ENCODE measurements at places on chromosomes 11 and 22.

DNA sequence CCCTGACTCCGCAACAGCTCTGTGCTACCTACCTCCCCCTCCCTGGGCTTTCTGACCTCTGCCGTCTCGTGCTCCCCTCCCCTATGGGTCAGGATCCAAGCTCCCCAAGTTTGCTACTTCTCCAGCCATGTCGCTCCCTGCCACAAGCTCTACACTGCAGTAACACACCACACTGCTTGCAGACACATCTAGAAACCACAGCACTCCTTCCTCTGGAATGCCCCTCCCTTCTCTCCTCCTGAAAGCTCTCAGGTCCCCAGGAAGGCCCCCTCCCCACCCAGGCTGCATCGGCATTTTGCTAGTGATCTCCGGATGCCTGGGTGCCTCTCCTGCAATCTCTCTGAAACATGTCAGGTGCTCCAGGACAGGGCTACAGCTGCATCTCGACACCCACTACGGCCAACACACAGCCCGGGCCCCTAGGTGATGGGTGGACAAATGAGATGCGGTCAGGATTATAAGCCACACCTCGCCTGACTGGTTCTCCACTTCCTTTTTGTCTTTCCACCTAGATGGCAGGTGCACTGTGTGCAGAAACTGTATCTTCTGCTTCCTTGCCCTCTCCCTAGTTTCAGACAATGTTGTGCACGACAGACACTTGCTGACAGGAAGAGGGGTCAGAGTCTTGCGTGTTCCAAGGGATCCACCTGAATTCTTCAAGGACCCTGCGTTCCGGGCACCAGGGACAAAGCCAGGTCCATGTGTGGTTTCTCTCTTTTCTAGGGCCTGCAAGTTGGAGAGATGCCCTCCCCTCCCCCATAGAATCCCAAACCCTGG lies 22.9 kb downstream of the RPUSD4 start:
- no peak for DNase-seq

DNA sequence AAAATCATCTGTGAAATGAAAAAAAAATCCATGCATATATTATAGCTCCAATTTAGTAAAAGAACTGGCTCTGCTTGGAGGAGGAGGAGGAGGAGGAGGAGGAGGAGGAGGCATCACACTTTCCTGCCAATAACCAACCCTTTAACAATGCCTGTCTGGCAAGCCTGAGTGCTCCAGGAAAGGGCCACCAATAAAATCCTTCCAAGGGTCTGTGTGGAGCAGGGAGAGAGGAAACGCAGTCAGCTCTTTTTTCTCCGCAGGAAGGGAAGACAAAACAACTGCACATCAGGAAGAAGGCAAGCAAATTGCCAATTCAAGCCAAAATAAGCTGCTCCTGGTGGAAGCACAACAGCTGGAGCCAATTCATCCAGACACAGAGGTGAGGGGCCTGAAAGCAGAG lies 139.0 kb downstream of the KCNC1 start:
- no peak for DNase-seq

GRCh38 chr11:68749229-68750123 lies 1.8 kb downstream of the TESMIN start:
- DNase-seq: no peak

DNA sequence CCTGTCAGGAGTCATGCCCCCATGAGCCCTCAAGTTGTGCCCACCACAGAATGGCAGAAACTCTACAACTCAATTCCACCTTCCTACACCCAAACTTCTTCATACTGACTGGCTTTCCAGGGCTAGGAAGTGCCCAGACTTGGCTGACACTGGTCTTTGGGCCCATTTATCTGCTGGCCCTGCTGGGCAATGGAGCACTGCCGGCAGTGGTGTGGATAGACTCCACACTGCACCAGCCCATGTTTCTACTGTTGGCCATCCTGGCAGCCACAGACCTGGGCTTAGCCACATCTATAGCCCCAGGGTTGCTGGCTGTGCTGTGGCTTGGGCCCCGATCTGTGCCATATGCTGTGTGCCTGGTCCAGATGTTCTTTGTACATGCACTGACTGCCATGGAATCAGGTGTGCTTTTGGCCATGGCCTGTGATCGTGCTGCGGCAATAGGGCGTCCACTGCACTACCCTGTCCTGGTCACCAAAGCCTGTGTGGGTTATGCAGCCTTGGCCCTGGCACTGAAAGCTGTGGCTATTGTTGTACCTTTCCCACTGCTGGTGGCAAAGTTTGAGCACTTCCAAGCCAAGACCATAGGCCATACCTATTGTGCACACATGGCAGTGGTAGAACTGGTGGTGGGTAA lies at the start of gene OR52W1:
Gene OR52W1, plus strand, starts transcription at position 51 of the 637 bp plus-strand sequence. Its CDS starts 0 bp downstream, at position 51.
- no peak for DNase-seq

DNA sequence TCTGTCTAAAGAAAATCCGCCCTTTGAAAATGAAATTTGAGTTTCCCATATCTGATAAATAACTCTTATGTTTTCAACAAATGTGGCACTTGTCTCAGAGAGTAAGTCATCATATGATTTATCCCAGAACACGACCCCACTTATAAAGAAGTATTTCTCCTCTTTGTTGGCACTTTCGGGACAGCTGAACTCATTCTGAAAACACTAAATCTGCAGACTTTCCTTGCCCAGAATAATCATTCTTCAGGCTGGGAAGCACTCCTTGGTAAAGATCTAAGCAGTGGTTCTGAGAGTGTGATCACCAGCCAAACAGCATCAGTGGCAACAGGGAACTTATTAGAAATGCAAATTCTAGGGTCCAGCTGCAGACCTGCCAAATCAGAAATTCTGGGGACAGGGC lies 532.2 kb upstream of the API5 start:
- DNase-seq: no peak

- DNase-seq: no peak
Observed at GRCh38 chr11:12693479-12694182, 19.4 kb downstream of the TEAD1 start.

DNA sequence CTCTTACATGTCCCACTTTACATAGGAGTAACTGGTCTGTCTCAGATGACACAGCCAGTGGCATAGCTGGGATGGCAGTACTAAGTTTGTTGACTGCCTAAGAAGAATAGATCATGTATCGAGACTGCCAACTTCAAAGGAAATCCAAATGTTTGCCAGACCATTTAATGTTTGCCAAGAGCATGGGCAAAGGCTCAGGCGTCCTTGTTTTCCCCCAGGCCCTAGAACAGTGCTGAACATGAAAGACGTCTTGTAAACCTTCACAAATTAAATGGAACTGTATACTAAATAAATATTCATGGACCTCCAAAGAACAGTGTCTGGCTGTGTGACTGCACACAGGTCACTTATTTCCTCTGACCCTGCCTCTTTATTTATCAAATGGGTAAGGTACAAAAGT lies 234.7 kb upstream of the CCDC90B start:
- DNase-seq: no peak

DNA sequence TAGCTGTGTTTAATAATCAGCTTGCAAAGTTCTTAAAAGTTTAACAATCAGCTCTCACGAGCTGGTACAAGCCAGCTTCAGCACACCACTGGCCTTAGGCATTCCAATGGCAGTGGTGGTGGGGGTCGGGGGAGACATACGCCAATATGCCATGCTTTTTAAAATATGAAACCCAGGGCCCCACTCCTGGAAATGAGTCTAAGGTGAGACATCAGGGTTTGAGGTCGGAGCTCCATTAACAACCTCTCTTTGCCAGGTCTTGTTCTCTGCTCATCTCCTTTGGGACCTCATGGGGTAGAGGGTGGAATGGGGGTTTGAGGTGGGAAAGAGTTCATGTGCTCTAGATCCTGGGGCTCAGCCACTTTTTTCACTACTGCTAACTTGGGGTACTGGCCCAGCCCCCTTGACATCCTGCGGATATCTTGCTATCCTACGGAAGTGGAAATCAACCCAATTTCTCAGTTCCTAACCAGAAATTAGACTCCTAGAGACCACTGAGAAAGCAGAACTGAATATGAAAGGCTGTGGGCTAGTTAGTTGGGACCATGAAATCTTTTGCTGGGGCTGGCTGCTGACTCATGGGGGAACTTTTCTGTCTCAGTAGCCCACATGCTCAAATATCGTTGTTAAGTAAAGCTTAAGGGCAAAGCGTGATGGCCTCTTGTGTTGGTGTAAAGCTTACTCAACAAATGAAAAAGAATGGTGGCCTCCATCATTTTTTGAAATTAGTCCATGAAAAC lies 90.1 kb downstream of the PDHX start:
- no peak for DNase-seq

- no peak for DNase-seq
Observed at GRCh38 chr11:1921574-1922141, 2.2 kb downstream of the TNNT3 start.

DNA sequence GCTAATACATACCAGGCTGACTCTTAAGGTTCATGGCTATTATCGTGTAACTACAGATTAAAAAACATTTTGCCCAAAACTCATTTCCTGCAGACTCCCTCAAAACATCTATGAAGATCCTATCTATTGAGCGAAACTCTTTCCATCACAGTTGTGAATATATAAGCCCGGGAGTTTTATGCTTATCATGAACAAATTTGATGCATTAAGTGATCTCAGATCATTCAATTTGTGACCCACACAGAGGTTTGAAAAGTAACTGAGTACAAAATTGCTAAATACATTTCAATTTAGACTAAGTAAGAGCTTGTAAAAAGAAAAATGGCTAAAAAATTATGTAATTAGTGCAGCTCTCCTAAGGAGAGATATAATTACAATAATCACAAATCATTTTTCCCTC lies 1228.8 kb upstream of the TENM4 start:
- DNase-seq: no peak

DNA sequence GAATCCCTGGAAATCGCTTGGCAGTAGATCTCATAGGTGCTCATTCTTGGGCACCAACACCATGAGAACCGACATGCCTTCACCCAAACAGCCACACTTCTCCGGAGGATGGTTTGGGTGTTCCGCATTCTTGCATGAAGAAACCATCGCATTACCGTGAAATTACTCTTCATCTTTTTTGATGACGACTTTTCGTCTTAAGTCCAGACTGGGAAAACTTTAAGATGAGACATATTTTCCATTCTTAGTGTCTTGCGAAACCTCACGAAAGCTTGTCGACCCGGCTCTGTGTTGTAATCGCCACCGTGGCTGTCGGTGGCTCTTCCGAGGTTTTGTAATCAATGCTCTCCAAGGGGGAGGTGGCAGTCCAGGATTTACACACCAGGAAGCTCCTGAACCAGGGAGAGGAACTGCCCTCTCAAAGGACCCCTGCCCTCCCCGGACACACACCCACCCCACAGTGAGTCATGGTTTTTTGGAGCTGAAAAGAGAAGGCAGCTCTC lies 1.7 kb downstream of the TOM1 start:
- no peak for DNase-seq

DNA sequence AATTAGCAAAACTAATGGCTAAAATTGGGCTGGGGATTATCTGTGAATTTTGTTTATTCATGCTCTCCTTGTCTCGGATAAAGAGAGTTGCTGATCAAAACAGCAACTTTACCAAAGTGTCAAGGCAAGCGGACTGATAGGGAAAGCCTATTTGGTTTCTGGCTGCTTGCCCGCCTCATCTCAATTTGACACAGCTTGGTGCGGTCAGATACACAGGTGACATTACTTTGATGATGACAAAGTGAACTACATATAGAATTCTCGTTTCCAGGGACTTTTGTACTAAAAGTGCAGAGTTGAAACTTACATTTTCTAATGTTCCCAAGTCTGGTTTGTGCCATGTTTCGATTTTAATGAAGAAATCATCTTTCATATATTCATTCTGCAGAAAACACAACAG lies 22.8 kb downstream of the PITPNB start:
- no peak for DNase-seq

DNA sequence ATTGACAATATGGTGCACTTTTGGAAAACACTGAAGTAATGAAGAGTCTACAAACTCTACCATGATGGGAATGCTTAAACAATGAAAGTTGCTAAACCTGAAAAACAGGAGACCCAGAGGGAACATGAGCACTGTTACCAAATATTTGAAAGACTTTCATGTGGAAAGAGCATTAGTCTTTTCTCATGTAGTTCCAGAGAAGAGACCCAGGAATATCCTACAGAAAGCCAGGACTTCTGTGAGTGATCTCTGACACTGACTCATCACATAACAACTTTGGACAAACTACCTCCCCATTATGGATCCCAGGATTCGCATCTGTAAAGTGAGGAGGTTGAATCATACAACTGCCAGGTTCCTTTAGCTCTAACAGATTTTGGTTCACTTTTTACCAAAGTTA lies 62.2 kb downstream of the FAM181B start:
- no peak for DNase-seq

DNA sequence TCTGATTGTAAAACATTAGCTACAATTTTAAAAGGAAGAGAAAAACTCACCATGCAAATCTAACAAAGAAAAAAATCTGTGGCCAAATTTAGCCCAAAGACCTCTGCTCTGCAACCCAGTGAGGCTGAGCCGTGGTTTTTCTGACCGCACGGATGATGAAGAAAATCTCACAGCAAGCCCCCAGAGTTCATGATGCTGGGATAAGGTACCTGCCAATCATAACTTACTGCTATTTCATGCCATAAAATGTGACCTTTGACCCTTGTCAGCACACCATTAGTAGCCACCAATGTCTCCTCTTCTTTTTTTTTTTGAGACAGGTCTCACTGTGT lies 11.1 kb downstream of the CERK start:
- DNase-seq: no peak

DNA sequence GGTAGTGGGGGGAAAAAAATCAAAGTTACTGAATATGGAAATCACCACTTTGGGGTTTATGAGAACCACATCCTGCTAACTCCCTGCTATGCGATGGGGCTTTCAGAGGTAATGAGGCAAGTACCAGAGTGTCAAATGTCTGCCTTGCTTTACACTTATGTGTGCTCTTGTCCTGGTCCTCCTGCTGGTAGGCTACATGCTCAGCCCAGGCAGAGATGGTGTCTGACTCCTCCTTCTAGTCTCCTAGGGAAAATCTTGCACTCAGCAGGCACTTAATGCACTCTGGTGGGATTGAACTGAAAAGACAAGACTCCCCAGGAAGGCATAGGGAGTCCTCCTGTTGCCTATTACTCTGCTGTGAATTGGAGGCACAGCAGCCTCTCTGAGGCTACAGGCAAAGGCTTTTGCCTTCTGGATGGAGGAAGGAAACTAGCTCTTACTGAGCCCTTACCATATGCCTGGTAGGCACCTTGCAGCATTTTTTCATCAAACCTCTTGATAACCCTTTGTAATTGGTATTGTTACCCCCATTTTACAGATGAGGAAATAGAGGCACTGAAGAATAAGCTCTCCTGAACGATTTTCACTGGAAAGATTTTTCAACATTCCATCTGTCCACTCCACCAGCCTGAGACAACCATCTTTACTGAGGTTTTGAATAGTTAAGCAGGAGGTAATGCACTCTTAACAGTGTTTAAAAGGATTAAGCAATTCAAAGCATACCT lies 132.1 kb upstream of the PAX6 start:
- no peak for DNase-seq

GRCh38 chr11:73416786-73417185 lies 40.6 kb downstream of the RELT start:
- no peak for DNase-seq
